ENCODE measurements at places on chromosomes 5 and 9.

- DNase-seq: no peak
Observed at GRCh38 chr5:64827703-64828102, 59.0 kb downstream of the CWC27 start.

DNA sequence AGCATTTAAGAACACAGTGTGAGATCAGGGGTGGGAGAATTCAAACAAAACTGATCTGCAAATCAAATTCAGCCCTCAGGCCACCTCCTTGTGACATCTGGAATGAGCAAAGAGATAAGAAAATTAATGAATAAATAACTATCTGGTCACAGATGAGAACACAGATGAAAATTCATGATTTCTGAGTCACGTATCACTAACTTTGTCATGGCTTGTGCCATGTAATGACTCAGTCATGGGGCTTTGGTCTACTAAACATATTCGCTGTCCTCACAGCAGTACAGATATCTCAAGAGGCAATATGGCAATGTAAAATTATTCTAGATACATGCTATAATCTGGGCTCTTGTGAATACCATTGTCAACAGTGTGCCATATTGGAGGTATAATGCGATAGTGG is 274.4 kb downstream of the MAN2A1 start:
- no peak for DNase-seq

GRCh38 chr9:70641631-70642030 is 227.2 kb upstream of the KLF9 start:
- no peak for DNase-seq

GRCh38 chr5:59035681-59036080 is 452.8 kb downstream of the RAB3C start:
- DNase-seq: no peak

- DNase-seq: no peak
Observed at GRCh38 chr9:87275047-87275725, 222.5 kb upstream of the DAPK1 start.

DNA sequence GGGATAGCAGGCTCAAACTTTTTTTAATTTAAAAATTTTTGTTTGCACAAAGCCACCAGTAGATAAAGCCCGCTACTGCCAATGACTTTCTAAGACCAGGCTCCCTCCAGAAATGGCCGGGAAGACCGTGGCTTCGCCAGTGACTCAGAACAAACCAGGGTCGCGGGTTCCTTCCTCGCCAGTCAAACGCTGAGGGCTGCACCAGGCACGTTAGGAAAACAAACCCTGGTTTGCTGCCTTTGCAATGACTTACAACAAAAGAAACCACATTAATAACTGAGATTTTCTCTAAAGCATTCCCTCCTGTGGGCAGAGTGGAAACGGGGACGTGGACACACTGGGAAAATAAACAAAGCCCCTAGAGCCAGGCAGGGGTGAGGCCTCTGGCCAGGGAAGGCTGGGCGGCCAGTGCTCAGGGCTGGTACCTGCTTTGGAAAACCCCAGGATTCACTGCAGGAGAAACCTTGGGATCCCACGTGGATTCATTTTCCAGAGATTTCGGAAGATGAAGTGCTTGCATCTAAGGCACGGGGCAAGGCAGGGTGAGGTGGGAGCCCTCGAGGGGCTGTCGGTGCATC is 3.8 kb downstream of the PRRX2 start:
- DNase-seq: no peak

DNA sequence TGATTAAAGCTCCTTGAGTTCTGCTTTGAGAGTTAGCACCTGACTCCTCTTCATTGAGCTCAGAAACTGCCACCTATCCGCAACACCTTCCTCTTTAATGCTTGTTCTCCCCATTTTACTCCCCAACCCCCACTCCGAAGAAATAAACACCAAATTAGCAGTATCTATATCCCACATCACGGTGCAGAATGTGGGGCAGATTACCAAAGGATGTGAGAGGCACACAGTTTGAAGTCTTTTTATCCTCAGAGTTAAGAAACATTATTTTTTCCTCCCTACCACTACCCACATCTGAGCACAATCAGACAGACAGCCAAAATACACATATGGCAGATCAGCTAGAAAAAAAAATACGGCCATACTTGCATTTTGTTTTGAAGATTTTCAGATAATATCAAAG is 26.1 kb upstream of the IL7R start:
- no peak for DNase-seq

DNA sequence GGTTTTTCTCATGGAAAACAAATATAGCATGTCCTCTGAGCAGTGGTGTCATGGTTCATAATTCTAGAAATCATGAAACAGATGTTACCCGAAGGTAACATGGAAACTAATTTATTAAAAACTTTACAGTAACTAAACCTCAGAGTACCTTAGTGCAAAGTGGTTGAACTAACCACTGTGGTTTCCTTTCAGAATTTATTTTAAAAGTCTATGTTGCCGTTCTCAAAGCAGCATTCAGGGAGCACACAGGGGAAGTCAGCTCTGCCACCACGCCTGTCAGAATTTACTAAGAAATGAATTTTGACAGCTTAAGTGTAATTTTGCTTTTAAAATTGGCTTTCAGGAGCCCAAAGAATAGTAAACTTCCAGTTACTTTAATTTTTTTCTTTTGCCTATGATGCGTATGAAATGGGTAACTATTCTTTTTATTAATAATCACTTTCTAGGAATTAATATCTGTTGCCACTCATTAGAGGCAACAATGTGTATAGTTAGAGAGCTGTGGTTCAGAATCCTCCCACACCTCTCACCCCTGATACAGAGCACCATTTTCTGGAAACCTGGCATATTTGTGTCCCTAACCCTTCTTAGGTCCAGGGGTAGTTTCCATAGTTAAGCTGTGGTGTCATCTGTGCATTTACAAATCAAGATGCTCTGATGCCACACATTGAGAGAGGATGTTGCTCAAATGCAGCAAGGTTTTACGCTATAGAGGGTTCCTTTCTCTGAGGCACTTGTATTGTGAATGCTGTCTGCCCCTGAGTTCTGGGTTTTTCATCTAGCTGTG is 202.6 kb downstream of the ZSWIM6 start:
- DNase-seq: no peak

- DNase-seq: no peak
Observed at GRCh38 chr9:74236857-74237256, 260.3 kb upstream of the RORB start.

DNA sequence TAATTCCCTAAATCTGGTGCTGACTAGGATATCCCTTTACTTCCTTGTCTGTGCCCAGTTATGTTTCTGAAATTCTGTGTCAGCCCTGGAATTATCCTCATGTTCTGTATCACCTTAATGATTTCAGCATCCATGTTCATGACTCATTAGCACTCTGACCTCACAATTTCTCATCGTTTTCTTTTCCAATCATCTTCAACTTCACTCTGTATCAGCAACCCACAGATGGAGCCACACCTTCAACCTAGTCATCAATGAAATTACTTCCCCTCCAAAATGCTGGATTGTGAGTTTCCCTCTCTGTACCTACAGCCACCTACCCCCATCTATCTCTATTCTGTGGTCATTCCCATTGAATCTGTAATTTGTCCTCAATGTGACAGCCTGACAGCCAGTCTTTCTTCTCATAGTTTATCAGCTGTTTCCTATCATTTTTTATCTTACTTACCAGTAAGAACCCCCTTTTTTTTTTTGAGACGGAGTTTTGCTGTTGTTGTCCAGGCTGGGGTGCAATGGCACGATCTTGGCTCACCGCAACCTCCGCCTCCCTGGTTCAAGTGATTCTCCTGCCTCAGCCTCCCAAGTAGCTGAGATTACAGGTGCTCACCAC is 3.1 kb upstream of the IL6ST start:
- DNase-seq: no peak

DNA sequence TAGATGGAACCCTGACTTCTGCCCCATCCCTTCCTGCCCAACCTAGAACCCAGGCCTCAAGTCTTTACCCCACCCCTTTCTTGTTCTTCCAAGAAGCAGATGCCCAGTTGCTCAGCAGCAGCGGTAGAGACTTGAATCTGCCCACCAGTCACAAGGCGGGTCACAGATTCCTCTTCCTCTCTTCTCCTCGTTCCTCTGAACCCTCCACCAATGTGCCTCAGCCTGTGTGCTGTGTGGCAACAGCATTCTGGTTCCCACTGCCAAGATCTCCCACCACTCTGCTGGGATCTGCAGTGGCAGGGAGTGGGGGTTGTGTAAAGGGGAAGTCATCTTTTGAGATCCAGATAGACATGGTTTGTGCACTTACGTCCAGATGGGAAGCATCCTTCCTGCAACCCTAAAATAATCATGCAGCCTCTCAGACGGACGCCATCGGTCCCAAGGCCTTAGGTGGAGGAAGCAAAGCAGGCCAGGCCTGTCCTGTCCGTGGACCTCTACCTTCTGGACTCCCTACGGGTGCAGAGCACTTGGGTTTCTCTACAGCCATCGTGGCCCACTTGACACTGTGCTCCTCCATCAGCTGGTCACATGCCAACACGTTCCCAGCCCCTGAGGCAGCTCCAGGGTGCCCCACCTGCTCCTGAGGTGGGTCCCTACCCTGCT is 7.7 kb upstream of the RPL26L1 start:
- no peak for DNase-seq

GRCh38 chr5:129973716-129974426 is 69.6 kb downstream of the CHSY3 start:
- no peak for DNase-seq

DNA sequence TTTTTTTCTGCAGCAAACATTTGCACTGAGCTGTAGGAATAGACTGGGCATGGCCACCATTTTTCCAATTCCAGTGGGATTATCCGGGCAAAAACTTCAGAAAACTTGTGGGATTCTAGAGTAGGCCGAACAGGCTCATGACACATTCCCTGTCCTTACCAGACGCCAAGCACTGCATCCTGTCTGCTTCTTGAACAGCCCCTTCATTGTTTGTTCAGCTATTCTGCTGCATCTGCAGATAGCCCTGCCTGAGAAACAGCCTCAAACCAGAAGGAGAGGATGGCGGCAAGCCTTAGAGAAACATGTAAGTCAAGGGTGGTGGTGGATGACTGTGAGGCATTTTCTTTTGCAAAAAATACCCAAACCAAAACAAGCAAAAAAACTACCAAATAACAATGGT is 111.8 kb upstream of the NTRK2 start:
- no peak for DNase-seq

DNA sequence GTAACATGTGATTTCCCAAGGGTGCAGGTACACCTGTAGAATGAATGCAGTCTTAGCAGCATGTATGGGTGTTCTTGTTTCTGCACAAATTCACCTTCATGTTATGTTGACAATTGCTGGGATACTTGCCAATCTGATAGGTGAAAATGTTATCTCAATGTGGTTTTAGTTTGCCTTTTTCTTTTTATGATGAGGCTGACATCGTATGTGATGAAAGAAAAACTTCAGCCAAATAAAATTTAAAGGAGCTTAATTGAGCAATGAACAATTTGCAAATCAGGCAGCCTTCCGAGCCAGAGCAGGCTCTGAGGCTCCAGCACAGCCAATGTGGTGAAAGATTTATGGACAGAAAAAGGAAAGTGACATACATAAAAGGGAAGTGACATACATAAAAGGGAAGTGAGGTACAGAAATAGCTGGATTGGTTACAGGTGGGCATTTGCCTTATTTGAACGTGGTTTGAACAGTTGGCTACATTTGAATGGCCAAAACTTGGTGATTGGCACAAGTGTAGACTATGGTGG is 10.5 kb downstream of the TAL2 start:
- DNase-seq: no peak

DNA sequence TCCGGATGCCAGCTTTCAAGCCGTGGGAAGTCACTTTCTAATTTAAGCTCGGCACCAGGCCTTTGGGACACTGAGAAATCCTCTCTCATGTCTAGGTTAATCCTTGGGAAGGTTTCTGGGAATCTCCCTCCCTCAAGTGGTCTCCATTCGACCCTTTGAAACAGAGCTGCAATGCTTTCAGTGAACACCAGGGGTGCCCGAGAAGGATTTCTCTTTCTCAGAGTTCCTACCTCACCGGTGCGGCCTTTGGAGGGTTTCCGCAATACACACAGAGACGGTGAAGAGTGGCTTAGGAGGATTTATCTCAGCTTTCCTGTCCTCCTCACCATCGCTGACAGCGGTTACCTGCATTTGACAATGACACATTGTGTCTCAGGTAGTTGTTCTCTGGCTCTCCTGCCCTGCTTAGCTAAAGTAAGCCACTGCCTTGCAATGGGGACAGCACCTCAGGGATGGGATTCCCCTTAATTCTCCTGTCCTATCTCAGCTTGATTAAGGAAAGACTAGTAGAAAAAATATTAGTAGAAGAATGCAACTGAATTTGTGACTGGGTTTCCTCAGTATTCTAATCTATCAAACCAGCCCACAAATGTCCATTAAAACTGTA is 180.6 kb downstream of the GABRG2 start:
- DNase-seq: peak; percentile 15

DNA sequence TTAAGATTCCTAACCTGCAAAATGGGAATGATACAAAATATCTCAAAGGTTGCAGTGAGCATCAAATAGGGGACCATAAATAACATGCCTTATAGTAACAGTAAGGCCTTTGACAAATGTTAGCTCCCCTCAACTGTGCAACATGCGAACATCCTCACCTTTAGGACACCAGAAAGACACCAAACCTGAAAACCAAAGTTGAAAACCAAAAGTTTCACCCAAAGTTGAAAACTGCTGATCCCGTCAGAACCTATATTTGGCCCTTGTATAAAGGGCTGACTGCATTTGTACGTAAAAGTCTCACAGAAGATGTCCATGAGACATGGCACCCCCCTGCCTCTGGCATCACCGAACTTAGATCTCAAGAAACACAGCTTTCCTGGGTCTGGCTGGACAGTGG is 12.1 kb downstream of the CDK5RAP2 start:
- DNase-seq: no peak

DNA sequence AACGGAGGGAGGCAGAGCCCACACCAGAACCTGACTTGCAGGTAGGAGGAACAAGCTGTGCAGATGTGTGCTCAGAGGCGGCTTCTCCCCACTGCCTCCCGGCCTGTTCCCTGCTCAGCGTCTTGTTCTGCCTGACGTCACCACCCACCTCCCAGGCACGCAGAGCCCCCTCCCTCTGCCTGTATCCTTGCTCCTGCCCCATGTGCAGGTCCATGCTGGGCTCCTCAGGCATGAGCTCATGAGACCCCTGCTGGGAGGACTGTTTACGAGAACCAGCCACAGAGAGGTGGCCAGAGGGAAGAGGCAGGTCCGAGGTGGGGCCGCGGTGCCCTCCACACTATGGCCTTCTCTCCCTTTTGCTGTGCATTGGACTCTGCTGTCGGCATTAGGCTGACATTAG is 45.5 kb downstream of the SLC6A3 start:
- DNase-seq: no peak

DNA sequence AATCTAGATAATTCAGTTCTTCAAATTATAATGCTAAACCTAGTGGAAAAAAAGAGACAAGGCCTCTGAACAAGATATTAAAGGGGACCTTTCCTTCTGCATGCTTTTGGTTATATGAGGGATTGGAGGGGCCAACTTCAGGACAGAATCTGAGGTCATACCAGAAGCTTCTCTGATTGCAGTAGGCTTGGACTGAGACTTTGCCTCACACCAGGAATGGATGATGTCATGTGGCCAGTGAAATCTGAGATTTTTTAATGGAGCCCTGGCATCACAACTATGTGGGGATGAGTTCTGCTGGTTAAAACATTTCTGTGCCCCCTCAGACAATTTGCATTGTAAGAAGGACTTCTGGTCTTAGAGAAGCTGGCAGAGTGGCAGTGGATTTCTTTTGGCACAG is 88.6 kb downstream of the ANGPTL2 start:
- no peak for DNase-seq

Data from HepG2 (cell line).